ENCODE measurements at places on chromosomes 13 and 19.
A peak's percentile ranks its signal among the peaks of the same experiment; 100 is the strongest.

DNA sequence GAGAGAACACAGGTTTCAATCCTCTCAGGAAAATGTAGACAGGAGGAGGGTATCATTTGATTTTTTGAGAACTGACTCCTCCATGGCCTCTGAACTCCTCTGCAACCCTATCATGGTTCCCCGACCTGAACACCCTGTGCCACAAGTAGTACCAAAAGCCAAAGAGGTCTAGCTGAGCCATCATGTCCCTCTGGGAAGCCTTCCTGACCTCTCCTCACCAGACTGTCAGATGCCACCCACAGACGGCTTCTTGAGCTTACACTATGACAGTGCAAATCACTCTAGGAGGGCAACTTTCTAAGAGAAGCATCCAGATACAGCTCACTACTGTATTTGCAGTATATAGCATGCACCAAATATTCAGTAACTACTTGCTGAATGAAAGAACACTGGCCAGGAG lies 3.7 kb downstream of the HNRNPL start:
- no peak for DNase-seq

GRCh38 chr19:7746903-7747884 lies at the start of gene CD209:
Gene CD209 (minus strand): TSS chr19:7747534. CDS start chr19:7747511, 23 bp downstream.
- DNase-seq, result no peak

- DNase-seq, result no peak
These were observed 286.6 kb downstream of the LIG4 start for GRCh38 chr13:107928762-107929161.

GRCh38 chr13:41213316-41213715 lies 18.9 kb upstream of the KBTBD7 start:
- DNase-seq, result peak; percentile 69

DNA sequence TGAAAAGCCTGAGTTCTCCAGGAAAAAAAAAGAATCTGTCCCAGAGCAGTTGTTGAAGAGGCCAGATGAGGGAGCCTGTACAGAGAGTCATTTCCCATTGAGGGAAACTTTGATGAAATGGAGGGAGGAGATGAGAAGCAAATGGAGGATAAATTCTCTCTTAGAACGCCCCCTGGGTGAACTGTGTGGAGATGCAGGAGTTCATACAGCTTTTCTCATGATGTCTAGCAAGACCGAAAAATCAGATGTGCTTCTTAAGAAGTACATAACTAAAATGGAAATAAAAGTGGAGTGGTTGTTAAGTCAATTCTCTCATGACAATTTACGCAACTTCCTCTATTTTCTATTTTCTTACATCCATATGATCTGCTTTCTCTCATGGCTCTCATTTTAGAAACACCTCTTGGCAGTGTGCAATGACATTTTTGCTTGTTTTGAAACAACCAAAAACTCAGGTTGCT lies 1263.1 kb downstream of the PCDH9 start:
- DNase-seq, result peak; percentile 61

DNA sequence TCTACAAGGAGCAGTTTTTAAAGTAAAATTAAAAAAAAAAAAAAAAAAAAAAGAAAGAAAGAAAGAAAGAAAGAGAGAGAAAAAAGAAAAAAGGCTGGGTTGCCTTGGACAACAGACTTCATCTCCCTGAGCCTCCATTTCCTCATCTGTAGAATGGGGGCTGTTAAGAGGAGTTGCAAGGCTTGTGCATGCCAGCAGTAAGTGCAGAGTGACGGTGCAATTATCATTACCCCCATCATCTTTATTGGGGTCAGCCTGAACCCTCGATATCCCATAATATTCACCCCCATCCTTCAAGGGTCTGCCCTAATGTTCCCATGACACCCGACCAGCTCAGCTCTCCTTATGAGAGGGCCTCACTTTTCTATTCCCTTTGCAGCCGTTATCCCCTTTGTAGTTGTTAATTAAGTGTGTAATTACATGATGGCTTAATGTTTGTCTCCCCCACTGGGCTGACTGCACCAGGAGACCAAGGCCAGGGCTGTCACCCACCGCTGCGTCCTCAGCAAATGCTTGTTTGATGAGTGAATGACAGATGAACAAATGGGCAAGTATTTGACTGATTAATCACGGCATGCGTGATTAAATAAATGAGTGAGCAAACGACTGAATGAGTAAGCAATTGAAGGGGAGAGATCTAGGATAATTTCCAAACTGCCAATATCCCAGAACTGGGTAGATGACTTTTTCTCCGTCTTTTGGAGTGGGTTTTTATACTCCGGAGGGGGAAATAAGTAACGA lies 10.1 kb downstream of the FOSB start:
- peak; percentile 71 for DNase-seq

- no peak for DNase-seq
These were observed 17.7 kb upstream of the CSNK1G2 start for GRCh38 chr19:1923319-1923718.

DNA sequence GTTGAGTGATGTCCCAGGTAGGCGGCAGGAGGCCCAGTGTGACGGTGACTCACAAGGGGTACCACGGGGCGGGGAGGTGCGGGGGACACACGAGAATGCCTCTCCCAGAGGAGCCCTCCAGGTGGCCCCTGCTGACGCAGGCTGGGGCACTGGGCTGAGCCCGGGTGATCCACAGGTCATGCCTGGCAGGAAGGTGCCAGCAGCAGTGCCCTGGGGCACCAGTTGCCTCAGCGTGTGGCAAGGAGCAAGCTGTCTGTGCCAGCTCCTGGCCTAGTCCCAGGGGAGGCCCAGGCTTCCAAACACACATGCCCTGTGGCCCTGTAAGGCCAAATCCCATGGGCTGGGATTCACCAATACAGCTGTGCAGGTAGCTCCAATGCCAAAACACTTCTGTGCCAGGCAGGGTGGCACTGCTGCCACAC lies 28.0 kb downstream of the AKT2 start:
- DNase-seq, result no peak

DNA sequence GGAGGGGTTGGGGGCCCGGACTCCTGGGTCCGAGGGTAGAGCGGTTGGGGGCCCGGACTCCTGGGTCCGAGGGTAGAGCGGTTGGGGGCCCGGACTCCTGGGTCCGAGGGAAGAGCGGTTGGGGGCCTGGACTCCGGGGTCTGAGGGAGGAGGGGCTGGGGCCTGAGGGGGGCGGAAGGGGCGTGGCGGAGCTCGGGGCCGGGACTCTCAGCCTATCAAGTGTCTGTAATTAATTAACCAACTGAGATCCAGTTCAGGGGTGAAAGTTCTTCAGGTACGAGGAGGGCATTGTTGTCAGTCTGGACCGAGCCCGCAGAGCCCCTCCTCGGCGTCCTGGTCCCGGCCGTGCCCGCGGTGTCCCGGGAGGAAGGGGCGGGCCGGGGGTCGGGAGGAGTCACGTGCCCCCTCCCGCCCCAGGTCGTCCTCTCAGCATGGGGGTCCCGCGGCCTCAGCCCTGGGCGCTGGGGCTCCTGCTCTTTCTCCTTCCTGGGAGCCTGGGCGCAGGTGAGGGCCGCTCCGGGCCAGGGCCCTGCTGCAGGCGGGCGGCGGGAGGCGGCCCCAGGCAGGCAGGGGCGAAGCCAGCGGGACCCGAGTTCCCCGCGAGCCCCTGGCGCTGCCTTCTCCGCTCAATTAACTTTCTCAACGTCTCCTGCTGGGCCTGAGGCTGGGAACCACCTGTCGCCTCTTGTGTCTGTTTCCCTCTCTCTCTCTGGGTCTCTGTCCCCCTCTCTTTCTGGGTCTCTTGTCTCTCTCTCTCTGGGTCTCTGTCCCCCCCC lies 697 bp downstream of the FCGRT start:
- DNase-seq, result peak; percentile 66

DNA sequence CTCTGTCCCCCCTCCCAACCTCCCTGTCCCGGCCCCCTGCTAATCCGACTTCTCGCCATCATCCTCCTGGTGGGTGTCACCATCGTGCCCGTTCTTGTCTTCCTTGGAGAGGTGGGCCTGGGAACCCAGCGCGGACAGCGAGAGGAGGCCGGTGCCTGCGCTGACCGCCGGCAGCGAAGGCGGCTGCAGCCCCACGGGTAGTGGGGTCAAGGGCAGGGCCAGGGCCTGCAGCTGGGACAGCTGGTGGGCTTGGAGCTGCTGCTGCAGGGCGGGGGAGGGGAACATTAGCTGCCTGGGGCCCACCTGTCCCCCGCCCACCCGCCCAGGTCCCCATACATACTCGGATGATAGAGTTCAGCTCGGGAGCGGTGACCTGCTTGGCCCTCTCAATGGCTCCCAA lies 8.5 kb downstream of the TLE5 start:
- no peak for DNase-seq

DNA sequence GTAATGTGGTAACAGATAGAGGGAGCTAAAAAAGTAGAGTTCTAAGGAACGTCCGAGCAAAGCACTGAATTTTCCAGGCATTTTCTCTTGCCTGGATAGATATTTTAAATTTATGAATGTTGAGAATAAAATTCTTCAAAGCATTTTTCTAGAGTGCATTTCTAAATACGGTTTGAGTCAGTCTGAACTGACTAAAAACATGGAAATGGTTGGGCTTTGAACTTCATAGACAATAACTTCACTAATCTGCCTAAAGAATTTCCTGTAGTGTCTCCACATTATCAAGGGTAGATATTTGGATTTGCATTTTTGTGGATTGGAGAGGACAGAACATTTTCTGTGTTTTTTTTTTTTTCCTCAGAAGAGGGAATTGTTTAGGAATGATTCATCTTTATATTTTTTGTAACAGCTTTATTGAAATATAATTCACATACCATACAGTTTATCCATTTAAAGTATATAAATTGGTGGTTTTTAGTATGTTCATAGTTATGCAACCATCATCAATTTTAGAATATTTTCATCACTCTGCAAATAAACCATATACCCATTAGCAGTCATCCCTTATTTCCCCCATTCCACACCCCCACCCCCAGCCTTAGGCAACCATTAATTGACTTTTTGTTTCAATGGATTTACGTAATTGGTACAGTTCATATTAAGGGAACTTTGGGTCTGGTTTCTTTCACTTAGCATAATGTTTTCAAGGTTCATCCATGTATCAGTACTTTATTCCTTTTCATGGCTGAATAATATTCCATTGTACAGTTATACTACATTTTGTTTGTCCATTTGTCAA lies 20.7 kb downstream of the GARRE1 start:
- no peak for DNase-seq

DNA sequence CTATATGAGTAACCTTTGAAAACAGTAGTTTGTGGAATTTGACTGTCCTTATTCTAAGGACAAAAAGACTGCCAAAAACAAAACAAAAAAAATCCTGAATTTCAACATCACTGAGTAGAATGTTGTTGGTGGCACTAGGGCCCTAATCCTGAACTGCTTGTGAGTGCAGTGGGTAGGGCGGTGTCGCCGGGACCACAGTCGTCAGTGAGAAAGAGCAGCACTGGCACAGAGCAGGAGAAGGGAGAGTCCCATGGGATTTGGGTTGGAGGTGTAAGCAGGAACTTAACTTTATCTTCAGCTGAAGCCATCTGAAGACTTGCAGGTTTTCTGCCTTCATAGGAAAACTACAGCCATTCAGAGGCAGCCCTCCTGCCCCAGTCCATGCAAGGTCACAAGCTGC lies 5.6 kb downstream of the PCID2 start:
- no peak for DNase-seq

GRCh38 chr19:29927944-29928625 lies 14.0 kb upstream of the URI1 start:
- no peak for DNase-seq

GRCh38 chr13:68099631-68100030 lies 869.5 kb upstream of the PCDH9 start:
- DNase-seq, result no peak

DNA sequence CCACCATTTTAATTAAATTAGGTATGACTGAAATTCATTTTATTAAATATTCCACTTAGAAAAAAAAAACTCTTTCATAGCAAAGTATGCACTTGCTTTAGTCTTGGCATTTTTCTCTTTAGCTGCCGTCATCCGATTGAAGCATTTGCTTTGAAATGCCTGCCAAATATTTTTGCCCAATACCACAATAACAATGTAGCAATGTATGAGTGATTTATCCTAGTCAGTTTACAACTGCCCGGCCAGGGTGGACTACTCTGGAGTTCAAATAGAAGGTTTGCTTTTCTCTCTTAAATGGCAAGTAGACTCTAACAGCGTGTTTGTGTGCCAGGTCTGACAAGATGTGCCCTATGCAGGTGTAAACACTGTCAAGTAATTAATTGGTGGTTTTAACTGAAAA lies 675.3 kb upstream of the SGCG start:
- no peak for DNase-seq

DNA sequence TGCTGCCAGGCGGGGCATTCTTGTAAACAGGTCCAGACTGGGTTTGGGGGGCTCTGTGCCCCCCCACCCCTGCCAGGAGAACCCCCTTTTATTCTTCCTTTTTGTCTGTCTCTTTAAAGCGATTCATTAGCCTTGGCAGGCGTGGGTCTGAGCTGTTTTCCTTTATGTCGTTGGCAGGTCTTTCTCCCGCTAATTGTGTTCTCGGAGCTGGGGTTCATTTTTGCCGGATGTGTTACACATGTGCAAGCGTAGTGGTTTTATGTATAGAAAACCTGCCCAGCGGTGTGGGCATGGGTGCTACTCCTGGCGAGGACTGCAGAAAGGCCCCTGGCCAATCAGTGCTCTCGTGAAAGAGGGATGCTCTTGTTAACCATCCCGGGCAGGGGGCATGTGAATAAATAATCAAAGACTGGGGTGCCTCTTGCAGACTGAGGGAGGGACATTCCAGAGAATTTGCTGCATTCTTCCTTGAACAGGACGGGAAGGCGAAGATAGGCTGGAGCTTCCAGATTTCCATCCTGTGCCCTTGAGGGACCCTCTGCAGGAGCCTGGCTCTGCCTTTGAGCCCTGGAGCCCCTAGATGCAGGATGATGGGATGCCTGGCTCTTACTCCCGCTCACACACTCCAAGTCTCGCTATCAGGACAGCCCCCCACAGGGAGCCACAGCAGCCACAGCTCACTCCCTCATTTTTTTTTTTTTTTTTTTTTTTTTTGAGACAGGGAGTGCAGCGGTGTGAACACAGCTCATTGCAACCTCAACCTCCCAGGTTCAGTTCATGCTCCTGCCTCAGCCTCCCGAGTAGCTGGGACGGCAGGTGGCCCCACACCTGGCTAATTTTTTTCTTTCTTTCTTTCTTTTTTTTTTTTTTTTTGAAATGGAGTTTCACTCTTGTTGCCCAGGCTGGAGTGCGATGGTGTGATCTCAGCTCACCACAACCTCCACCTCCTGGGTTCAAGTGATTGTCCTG lies 14.1 kb downstream of the CARM1 start:
- no peak for DNase-seq

All from DMS53 (cell line).